ENCODE measurements at places on chromosomes 4 and X.

DNA sequence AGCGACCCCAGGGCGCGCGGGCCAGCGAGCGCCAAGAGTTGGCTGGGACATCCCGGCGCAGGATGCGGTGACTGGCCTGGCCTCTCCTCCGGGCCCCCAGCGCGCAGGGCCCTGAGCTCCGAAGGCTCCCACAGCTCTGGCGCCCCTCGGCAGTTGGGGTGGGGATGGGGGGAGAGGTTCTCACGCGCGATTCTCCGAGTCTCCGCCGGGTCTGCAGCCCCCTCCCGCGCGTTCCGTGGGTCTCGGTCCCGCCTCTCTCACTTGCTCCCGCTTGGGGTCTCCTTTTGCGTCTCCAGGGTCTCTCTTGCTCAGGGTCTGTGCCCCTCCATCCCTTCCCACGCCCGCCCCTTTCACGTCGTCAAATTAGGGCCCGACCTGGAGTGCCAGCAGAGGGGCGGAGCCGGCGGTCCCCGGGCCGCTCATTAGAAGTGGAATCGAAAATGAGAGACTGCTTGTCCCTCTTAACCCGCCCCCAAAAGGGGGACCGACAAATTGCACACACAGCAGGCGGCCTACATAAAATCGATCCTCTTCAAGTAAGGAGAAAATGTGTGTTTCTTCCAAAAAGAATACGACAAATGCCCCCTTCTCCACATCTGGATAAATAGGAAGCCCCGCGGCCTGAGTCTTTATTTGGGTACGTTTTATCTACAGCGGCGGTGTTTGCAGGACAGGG is 877 bp upstream of the NKX1-1 start:
- no peak for DNase-seq

DNA sequence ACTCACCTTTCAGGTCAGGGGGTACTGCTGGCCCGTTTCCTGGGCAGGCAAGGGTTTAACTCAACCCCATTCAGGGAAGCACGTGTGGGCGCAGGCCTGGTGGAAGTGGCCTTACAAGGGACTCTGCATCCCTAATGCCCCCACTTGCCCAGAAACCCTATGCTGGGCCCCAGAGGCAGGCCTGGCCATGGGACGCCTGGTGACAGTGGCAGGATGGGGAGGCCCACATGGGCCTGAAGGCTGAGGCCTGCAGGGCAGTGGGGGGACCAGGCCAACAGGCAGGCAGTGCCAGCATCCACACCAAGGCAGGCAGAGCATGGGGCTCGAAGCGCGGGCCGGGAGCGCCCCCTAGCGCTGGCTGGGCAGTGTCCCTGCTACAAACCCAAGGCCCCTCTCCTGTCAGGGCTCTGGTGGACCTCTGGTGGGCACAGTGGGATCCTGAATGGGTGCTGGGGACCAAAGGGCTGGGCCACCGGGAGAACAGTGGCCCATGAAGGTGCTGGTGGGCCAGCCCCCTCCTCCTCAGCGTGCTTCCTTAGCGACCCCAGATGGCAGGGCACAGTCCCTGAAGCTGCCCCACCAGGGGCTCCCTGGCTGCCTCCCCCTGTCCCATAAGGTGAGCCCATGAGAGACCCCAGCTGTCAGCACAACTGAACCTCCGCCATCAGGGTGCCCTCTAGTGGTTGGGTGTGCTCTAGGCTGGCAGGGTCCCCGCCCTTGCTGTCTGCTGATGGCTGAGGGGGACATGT is 16.8 kb downstream of the FGFR3 start:
- peak; percentile 87 for DNase-seq

- DNase-seq: no peak
Observed at GRCh38 chrX:116490104-116490503, 27.3 kb upstream of the CT83 start.

DNA sequence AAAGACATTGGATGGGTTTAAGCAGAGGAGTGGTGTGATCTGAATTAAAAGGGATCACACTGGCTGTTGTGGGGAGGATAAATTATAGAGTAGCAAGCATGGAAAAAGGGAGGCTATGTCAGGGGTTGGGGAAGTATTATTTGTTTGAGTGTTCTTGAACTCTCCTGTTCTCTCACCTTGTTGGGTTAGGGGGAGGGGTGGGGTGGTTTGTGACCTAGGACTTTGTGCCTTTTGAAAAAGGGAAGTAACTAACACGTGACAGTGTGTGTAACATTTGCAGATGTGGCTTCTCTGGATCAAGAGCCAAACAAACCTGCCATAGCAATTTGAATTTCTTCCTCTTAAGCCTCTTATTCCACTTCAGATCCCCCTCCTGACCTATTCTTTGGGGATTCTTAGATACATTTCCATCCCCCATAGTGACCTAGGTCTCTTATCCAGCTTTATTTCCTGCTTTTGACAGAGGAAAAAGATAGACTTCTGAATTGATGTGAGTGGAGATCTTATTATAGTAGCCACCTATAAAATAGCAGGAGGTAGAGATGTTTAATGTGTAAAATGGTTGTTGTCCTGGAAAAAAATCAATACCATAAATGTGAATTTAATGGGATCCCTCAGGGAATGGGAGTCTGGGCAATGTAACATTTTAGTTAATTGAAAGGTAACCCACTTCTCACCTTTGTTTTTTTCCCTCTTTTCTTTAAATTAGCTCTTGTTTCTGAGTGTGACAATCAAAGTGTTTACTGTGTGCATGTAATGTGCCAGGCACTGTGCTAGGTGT is 120.4 kb downstream of the CT47B1 start:
- DNase-seq: no peak

DNA sequence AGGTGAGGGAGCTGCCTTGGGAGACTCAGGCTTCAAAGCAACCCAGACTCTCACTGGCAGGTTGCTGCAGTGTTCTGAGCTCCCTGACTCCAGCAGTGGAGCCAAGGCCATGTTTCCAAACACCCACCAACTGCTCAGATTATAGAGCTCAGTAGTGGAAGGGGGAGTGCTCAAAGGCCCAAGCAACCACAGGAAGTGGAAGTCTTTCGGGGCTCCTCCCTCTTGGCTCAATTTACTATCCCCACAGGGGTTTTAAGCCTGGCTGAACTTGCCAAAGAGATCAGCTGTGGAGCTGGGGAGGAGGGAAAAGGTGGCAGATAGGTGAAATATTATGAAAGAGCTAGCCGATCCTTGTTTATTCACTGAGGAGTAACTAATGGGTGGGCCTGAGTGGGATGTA is 82.5 kb downstream of the HPRT1 start:
- peak; percentile 77 for DNase-seq

GRCh38 chr4:2879026-2879425 is 35.4 kb downstream of the ADD1 start:
- DNase-seq: no peak

DNA sequence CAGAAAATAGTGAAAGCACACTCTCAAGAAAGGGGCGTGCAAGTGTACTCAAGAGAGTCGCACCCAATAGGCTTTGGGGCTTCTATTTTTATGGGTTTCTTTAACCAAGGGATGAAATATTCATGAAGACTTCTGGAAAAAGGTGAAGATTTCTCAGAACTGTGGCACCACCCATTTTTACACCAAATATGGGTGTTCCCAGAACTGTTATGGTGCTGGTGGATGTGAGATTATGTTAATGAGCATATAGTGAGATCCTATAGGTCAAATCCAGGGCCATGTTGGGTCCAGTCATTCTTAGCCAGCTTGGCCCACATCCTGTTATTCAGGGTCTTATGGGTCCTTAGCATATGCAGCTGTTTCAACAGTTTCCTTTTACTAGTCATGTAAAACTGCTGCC is 61.0 kb upstream of the SMIM10 start:
- DNase-seq: no peak

DNA sequence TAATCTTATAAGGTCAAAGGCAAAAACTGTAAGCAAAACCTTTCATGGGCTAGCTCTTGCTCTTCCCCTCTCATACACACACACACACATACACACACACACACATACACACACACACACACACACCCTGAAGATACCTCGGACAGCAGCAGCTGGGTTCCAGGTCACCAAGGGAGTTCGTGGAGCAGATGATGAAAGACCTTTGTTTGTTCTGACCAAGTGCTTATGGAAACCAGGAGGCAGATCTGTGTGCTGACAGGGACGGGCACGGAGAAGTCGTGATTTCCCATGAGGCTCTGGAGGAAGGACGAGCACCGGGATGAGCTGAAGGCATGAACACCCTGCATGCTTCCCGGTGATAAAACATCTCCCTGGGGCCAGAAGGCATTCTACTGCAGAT is 35.4 kb upstream of the CRMP1 start:
- DNase-seq: no peak

DNA sequence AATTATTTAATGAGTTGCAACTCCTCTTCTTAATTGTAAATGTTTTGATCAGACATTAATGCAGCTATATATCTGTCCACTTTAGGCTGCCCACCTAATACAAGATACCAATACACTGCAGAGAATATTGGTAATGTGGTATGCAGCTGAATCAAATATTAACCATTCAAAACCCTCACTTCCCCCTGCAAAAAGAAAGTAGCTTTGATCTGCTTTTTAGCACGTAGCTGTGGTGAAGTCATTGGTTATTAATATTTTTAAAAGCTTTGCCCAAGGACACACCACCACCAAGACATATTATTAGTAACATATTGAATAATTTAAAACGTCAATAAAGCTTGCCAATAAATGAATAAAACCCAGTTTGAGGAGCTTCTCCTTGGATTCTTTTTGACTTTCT is 28.6 kb upstream of the CYP2U1 start:
- no peak for DNase-seq

GRCh38 chr4:1405636-1406393 is 427 bp downstream of the NKX1-1 start:
- DNase-seq: no peak

DNA sequence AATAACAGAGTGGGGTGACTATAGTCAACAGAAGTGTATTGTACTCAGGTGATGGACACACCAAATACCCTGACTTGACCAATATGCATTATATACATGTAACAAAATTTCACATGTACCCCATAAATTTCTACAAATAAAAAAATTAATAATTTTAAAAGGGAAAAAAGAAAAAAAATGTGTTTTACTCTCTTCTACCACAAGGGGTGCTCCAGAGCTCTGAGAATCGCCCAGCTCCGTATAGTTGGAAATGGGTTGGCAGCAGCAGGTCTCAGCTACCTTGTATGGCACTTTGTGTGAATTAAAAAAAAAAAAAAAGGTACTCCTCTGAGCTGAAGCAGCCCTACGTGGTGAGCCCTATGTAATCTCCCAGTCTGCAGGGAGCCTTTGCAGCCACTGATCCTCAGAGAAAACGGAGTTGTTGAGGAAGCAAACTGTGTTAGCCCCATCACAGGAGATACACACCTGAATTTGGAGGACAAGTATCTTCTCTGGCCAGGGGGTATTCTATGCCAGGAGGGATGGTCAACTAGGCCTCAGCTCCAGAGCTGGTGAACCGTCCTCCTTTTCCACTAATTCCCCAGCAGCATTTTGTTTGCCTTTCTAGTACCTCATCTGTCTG is 17.2 kb upstream of the POLA1 start:
- no peak for DNase-seq

All from femur (tissue), 1 donor.